ENCODE measurements at places on chromosomes 12 and 14.
A peak's percentile ranks its signal among the peaks of the same experiment; 100 is the strongest.

DNA sequence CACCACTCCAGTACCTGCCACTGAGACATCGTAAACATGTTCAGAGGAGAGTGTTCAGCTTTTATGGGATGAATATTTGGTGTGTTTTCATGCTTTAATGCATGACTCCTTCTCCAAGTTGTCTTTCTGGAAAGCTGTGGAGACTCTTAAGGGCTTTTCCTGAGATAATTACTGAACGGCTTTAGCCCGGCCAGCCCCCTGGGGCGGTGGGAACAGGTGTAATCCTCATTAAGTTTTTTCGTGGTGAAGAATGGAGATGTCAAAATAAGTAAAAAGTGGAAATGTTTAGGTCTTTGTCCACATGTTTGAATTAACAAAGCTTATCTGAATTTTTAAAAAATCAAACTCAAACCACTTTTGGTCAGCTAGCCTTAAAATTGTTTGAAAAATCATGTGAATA, 1.5 kb downstream of the SYNE2 start:
- no peak for DNase-seq

- no peak for DNase-seq
Measured at GRCh38 chr12:64120568-64120967, 101.5 kb downstream of the KICS2 start.

GRCh38 chr12:6199531-6200255, 507 bp upstream of the CD9 start:
- DNase-seq = peak; percentile 77

DNA sequence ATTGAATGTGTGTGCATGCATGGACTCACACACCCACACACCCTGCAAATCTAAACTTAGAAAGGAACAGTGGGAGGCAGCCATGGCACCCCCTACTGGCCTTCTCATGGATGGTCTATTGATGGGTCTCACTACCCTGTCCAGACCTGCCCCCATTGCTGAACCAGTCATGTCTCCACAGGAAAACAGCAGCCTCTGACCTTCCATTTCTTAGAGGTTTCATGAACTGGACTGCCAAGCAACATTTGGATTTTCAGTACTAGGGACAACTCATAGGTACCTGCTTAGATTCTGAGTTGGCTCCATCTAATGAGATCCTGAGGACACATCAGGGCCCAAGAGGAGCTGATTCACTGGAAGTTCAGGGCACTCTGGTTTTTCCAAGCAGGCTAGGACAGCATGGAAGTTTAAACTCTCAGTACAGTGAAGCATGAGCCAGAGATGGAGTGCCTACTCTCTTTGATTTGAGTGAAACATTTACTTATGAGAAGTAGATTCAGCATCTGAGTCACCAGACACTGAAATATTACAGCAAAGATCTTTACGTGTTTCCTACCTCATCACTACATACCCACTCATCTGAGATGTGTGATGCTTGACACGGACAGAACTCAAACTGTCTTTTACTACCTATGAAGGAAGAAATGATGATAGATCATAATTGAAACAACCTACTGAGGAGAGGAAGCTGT, 98.9 kb upstream of the PLEKHG7 start:
- DNase-seq = no peak

DNA sequence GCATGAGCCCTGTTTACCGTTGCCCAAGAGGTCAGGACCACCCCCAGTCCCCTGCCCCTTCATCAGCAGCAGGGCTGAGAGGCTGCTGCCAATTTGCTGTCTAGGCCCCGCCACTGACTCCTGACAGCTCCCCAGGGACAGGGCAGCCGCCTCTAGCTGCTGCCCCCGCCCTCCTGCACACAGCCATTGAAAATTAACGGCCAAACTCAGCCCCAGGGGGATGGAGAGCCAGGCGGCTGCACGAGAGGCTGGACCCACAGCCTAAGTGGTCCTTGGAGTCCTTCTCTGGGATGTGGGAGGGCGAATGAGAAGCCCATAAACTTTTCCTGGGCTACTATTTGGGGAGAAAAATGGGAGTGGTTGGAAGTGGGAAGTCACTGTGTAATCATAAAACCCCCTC, 4.6 kb downstream of the FOXN4 start:
- DNase-seq = no peak

GRCh38 chr12:54142114-54142475, 46.7 kb downstream of the SMUG1 start:
- DNase-seq = no peak

DNA sequence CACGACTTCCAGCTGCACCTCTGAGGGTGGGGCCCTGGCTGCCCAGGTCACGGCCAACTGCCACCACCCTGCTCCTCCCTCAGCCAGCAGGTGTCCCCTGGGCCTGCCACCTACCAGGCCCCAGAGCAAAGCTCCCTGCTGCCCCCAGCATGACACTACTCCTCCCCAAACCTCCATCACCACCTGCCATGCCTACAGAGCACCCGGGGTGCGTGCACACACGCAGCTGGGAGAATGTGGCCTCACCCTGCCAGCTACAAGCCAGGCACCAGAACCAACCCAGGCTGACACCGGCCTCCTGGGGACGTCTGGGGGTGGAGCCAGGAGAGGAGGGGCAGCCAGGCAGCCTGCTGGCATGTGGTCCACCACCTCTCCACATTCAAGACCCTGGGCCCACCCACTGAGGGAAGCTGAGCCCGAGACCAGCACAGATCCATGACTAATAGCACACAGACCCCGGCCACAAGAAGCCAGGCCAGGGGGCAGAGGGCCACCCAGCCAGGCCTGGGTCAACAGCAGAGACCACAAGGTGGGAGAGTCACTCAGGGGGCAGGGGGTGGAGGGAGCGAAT, 3.4 kb downstream of the JAG2 start:
- no peak for DNase-seq

DNA sequence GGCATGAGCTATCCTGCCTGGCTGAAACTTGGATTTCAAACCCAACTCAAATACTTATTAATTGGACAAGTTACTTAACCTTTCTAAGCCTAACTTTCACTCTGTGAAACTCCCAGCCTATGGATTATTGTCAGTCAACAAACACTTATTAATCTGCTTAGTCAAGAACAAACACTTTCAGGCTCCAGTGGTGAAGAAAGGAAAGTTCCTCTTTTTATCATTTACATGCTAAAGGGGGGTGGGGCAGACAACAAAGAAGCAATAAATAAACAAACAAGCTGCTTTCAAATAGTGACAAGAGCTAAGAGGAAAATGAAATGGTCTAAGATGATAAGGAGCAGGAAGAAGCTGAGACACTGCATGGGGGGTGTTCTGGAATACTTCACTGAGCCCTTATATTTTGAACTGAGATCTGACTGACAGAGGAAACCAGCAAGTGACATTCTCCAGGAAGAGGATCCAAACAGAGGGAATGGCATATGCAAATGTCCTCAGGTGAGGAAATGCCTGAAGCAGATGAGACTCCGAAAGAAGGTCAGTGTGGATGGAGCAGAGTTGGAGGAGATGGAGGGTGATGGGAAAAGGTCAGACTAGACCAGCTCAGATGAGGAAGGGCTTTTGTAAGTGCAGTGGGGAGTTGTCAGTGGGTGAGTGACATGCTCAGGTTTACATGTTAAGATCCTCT, 259.6 kb downstream of the ITPR2 start:
- no peak for DNase-seq

GRCh38 chr12:28035500-28035899, 63.0 kb upstream of the PTHLH start:
- no peak for DNase-seq

DNA sequence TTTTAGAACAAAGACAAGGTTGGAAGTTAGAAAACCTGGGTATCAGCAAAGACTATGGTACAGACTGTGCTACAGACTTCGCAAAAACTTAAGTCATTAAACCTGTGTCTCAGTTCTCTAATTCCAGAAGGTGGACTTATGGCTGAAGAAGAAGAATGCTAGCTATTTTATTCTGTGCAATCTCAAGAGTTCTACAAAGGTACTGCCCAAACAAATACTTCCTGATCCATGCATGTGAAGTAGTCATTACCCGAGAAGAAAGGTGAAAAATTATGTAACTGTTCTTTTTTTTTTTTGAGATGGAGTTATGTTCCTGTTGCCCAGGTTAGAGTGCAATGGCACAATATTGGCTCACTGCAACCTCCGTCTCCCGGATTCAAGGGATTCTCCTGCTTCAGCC, 45.5 kb upstream of the SLC2A3 start:
- no peak for DNase-seq

DNA sequence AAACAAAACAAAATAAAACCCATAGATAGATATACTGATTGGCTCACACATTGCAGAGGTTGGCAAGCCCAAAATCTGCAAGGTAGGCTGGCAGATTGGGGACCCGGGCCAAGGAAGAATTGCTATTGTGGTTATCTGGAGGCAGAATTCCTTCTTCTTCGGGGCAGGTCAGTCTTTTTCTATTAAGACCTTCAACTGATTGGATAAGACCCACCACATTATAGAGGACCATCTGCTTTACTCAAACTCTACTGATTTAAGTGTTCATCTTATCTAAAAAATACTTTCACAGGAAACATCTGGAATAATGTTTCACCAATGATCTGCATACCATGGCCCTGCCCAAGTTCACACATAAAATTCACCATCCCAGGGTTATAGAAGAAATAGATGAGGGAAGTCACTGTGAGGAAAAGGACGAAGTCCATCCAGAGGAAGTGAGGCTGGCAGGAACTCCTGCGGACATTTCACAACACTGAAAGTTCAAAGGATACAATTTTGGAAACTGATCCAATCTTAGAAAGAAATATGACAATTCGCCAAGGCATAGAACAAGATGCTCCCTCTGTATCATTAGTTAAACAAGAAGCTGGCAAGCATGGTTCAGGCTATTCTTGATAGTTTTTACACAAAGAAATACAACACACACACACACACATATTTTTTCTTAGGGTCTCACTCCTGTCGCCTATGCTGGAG, 127.6 kb upstream of the MED13L start:
- no peak for DNase-seq

GRCh38 chr12:53726946-53727309, 324 bp downstream of the CALCOCO1 start:
- no peak for DNase-seq

GRCh38 chr12:114406316-114406983, 506 bp upstream of the TBX5 start:
- no peak for DNase-seq

GRCh38 chr12:66724616-66725015, 45.7 kb upstream of the GRIP1 start:
- DNase-seq = no peak

DNA sequence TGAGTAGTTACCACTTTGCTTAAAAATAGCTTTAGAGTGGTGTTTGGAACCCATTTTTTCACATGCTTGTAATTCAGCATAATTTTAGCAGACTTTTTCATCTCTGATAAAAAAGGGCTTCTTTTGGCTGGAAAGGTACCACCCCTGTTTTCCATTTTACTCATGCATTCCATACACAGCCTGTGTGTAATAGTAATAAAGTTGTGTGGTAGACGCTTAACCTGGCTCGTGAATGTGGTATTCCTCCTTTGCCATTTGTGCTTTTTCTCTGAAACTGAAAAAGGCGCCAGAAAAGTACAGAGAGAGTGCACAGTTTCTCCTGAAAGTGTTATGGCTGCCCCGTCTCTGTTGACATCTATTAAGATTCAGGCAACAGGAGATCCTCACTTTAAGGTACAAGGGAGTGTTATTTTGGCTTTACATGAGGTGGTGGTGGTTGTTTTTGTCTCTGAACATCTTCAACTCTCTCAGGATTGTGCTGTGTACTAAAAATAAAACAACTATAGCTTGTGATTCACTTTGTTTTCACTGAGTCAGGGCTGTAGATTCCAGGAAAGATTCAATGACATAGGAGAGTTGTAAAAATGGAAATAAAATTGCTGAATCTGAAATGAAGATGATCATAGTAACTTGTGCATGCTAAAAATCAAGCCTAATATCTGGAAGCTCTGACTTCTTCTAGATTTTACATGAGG, 45.6 kb upstream of the MIS18BP1 start:
- DNase-seq = no peak

Measured in femur (tissue), 1 donor.